Activated CD4-positive, alpha-beta T cell treated with anti-CD3 and anti-CD28 coated beads for 1 hour (primary cell): ENCODE measurements at places on chromosomes 4 and X.

DNA sequence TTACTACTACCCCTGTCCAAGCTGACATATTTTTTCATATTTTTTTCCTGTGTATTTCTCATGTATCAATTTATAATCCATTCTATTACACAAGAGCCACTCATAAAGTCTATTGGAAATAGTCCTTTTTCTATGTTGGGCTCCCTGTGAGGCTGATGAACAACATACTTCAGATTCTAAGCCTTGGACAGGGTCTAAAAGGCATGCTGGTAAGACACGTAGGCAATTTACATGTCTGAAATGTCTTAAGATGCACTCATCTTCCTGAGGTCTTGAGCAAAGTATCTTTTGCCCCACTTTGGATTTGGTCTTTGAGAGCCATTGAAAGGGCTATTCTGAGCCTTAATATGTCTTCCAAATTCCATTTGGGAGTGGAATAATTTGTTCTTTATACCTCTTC, 31.8 kb downstream of the OCIAD1 start:
- no peak for DNase-seq

- no peak for DNase-seq
Observed at GRCh38 chr4:179692222-179692621, 2250.0 kb upstream of the AGA start.

GRCh38 chr4:159016593-159017024, 86.3 kb upstream of the RAPGEF2 start:
- no peak for DNase-seq

DNA sequence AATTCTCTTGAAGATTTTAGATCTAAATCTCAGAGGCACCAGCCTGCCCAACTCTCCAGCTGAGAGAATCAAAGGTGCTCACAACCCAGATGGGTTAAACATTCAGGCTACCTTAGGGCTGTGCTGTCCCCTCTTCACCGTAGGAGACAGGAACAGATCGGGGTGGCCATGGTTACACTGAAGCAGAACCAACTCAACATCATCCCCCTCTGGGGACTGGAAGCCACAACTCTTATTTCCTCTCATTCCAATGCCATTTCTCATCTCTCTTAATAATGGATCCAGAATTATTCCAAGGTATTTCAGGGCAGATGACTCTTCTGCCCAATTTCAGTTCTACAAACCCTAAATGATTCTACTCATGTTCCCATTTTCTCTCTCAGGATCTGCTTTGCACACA, 109.7 kb downstream of the NKX6-1 start:
- no peak for DNase-seq

DNA sequence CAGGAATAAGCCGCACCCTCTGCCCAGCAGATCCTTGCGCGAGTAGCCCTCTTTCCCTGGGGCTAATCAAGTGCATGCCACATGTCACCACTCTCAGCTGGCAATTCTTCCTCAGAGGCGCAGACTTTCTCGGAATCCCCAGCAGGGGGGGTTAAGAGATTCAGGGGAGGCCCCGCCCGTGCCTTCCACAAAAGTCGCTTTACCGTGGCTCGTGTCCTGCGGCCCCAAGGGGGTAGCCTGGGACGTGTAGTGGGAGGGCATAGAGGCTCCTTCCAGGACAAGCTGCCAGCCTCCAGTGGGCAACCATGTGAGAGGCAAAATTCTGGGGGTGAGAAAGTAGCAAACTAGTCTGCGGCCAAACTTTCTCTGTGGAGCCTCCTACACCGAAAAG, 652 bp downstream of the SRPX start:
- no peak for DNase-seq

DNA sequence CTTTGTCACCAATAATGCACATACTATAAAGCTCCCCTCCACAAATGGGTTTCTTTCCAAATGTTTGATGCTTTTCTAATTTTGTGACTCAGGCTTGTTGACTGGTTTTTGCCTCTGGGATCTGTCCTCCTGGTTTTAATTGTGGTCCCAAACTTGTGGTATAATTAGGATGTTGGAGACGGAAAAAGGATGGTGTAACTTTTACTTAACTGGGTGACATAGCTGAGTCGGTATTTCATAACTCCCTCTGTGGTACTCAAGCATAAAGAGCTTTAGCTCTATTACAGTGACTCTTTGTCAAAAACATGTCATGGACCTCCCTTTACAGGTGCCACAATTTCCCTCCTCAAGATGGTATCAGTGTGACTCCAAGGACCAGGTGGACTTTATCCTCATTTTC, 119.7 kb upstream of the RBPJ start:
- DNase-seq, result no peak

- no peak for DNase-seq
Observed at GRCh38 chr4:111417521-111417920, 727.7 kb upstream of the FAM241A start.
